Activated CD4-positive, alpha-beta T cell treated with anti-CD3 and anti-CD28 coated beads, Interleukin-10, Interleukin-2, amounts not matched to agents 100 ng/mL and 50 ng/mL, durations not matched to agents 16 hours and 8 hours (primary cell): ENCODE measurements at places on chromosomes 3 and 15.

- DNase-seq, result no peak
Observed at GRCh38 chr3:171748064-171748924, 62.0 kb downstream of the PLD1 start.

DNA sequence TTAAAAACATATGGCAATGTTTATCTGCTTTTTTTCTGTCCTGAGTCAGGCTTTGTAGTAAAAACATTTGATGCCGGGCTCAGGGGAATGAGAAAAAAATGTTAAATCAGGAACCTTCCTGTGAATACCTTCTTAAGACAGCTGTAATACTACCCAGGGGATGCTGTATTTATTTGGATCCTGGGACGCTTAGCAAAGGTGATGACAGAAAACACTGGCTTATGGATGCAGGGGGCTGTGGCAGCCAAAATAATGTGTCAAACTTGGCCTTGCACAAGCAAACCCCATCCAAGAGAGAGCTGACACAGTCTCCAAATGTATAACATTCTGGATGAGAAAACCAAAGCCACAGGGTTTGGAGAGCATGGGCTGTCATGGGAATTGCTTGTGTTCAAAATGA is 438.2 kb upstream of the PROK2 start:
- no peak for DNase-seq

DNA sequence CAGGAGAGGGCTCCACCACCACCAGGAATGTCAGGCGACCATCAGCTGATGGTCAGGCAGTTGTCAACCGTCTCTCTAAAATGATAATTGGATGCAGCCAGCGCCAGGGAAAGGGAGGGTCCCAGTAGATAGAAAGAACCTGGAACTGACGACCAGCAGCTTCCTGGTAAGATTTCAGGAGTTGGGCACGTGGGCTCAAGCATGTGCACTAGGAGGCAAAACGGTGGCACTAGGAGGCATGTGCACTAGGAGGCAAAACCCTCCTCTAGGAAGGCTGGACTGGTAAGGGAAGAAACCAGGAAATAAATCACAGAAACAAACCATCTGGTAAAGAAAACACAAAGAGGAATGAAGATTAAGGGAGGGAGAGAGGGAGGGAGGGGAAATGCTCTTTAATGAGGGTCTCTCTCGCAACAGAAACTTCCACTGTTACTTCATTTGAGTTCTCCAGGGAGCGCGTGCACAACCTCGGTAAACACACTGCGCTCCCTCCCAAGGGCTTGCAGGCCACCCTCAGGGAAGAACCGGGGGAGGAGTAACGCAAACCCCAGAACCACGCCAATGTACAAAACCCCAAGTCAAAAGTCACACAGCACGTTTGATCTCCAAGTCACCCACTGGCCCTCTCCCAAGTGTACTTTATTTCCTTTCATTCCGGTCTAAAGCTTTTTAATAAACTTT is 116.7 kb downstream of the XXYLT1 start:
- no peak for DNase-seq

GRCh38 chr3:175940243-175940642 is 1081.1 kb downstream of the NAALADL2 start:
- DNase-seq, result no peak

DNA sequence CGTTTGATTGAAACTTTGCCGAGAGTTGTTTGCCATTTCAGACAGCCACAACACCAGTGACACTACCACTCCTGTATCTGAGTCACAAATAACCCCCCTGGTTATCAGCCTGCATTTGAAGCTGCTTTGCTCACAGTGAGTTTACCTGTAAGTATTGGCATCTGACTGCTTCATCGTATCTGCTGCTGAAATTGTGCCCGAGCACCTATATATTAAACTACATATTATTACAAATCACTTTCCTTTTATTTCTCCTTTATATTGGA is 39.2 kb upstream of the SPSB4 start:
- DNase-seq, result no peak

- DNase-seq, result peak; percentile 43
Observed at GRCh38 chr3:197501496-197501878, 54.3 kb downstream of the BDH1 start.

DNA sequence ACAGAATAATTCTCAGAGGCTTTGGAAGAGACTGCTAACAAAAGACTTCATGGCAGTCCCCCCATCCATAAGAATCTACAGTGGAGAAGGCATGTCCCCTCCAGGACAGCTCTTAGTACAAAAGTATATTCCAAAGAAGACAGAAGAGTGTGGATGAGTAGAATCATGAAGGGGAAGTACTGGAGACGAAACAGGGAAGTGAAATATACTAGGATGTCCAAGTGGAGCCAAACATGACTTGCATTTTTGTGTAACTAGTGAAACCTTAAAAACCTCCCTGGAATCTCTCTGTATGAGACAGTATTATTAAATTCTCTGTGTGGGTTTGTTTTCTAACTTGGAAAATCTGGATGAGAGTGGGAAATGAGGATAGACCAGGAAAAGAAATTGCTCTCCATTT is 312.4 kb downstream of the RSL24D1 start:
- DNase-seq, result no peak

- DNase-seq, result no peak
Observed at GRCh38 chr3:188071636-188072035, 82.3 kb upstream of the LPP start.

DNA sequence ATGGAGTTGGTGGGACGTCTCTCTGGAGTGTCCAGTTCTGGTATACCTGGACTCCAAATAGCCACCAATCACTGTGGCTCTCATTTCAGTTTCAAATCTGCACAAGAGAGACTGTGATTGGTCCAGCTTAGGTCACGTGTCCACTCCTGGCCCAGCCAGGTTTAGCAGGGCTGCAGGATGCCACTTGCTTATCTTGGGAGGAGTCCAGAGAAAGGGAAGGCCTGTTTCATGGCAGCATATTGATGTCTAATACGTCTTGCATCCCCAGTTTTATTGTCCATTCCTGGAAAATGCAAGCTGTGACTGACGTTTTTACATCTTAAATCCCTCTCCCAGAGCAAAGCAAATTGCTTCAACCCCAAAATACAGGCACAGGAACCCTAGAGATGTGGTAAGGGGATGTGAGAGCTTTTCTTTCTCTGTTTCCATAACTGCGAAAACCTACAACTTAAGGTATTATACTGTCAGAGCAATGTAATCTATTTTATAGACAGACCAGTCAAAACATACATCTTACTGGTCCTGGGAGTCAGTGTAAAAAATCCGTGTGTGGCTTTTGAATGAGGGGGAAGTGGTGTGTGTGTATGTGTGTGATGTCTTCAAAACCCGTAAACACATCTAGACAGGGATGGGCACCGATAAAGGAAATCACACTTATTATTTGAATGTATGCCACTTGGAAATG is 274.4 kb downstream of the TLE3 start:
- DNase-seq, result no peak

GRCh38 chr3:51539291-51539941 is 897 bp downstream of the RAD54L2 start:
- DNase-seq, result peak; percentile 49

DNA sequence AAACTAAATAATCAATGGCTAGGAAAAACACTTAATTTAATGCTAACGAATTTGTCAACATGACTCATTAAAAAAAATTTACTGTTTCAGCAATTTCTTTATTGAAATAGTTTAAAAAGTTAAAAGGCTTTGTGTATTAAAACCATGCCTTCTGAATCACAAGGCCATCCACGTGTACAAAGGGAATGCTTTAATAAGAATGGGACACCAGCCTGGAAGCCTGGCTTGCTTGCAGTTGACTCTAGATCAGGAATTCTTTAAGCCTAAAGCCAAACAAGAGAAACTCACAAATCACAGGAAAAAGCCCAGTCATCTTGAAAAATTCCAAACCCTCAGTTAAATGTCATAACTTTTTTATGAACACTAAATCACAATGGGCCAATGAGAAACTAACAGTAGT is 137.6 kb downstream of the PEAK1 start:
- DNase-seq, result no peak

DNA sequence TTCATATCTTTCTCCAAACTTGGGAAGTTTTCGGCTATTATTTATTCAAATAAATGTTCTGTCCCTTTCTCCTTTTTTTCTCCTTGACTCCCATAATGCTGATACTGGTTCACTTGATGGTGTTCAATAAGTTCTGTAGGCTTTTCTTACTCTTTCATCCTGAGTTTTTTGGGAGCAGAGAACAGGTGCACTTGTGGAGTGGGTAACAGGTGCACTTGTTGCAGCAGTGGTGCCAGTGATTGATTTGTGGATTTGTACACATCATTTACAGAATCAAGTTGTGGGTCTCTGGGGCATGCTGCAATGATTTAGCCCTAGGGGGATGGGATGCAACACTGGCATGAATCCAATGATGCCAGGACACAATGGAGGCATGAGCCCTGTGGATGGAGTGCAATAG is 14.8 kb upstream of the OR5H1 start:
- DNase-seq, result no peak

GRCh38 chr15:99057020-99057419 is 47.9 kb upstream of the SYNM start:
- DNase-seq, result no peak

GRCh38 chr15:57183614-57184344 is 192.5 kb upstream of the CGNL1 start:
- DNase-seq, result no peak

DNA sequence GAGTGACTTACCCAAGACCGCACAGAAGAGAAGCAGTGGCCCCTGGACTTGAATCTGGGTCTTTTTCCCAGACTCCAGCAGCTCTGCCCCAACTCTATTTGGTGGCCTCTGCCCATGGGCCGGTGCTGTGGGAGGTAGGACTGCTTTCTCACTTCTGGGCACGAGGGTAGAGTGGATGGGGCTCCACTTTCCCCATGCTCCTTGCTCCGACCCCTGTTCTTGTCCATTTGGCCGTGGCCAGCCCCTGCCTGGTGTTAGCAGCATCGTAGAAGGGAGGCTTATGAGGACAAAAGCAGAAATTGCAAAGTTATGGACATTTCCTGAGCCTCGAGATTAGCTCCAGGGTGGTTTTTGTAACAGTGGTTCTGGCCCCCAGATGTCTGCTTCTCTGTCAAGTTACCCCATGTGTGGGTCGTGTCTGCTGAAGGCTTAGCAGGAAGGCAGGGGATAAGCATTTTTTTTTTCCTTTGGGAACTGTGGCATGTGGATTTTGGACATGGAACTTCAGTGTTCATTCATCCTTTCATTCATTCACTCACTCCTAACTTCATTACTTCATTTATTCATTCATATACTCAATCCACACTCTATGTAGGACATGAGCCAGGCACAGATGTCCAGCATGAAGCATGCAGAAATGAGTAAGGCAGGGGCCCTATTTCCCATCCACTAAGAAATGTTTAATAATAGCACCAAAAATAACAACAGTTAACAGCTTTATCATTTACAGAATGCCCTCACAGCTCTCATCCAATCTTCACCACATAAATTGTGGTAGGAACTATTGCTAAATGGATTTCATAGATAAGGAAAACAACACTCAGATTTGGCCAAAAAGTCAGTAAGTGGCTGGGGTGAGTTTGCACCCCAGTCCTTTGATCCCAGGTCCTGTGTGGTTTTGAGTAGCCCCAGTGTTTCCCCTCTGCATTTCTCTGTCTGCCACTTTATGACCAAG is 180.5 kb downstream of the OPA1 start:
- DNase-seq, result no peak

DNA sequence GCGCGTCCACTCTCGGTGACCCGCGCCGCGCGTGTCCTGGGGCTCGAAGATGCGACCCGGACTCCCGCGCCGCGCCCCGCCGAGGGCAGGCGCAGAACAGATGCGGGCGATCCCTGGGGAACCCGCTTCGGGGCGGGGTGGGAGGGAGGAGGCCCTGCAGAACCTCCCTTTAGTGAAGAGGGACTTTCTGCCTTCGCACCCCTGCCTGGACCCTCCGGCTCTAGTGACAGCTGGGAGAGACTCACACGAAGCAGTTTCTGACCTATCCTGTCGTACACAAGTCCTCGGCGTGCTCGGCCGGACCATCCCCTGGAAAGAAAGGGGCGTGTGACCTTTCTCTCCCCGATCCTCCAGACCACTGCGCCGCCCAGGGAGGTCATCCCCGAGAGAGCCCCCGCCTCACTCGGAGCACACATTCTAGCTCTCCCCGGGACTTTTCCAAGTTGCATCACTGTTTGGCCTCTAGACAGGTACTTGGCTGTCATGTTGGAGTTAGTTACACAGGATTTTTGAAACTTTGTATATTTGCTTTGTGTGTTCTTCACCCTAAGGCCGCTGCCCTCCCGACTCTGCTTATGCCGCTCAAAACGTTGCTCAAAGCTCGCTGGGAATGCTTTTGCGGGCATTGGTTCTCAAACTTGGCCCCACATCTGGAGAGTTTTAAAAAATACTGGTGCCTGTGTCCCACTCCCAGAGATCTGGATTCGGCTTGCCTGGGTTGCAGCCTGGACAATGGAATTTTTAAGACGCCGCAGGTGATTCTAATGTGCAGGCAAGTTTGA is 582 bp downstream of the CGNL1 start:
- no peak for DNase-seq

- DNase-seq, result no peak
Observed at GRCh38 chr3:134077649-134078161, 48.0 kb upstream of the SLCO2A1 start.

DNA sequence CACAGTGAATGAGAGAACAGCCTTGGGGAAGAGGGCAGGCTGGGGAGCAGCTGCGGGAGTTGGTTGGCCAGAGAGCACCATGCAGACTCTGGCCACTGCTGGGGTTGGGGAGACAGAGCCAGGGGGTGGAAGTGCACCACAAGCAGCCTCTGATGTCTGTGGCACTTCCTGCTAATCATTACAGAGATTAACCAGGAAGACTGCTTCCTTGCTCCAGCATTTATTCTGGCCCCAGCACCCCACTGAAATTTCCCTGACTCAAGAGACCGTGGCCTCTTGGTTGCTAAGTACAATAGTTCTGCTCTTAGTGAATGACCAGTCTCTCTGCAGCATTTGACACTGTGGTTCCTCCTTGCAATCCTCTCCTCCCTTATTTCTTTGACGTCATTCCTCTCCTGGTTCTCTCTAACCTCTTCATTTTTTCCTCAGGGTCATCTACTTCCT is 266.2 kb upstream of the ROPN1 start:
- DNase-seq, result no peak

DNA sequence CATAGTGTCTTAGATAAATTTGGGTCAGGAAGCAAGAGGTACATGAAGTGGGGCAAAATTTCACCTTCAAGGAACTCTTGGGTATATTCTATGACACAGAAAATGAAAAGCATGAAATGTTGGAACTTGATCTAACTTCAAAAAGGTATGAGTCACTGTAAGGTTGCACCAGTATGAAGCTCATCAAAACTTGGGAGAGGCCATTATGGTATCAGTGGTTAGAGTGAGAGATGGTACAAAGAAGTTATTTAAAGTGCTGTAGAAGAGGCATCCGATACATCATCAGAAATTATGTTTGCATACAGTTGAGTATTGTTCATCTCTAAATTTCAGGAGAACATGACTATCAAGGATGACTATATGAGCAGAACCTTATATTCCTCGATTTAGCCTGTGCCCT is 302.9 kb upstream of the SUCLG2 start:
- DNase-seq, result no peak

GRCh38 chr3:9780458-9780812 is 10.7 kb upstream of the CAMK1 start:
- no peak for DNase-seq
